ENCODE measurements at places on chromosomes 4 and X.

GRCh38 chrX:47311932-47312774 lies 58.2 kb upstream of the ZNF157 start:
- no peak for DNase-seq

DNA sequence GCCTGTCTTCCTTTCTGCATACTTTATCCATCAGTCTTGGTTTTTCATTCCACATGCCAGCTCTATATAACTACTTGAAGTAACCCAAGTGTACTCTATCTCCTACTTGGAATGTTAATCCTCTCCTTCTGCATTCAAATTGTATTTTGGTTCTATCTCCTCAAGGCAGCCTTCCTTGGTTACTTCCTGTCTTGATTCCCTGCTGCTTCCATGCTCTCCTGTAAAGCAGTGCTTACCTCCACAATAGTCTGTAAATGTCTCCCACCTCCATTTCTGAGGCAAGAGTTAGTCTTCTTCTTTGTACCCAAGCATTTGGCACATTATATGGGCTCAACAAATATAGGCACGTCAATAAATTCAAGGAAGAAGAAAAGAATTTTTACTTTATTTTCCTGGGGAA lies 298.4 kb downstream of the ARHGAP24 start:
- no peak for DNase-seq

GRCh38 chr4:123037804-123038203 lies 115.4 kb upstream of the NUDT6 start:
- DNase-seq = no peak

DNA sequence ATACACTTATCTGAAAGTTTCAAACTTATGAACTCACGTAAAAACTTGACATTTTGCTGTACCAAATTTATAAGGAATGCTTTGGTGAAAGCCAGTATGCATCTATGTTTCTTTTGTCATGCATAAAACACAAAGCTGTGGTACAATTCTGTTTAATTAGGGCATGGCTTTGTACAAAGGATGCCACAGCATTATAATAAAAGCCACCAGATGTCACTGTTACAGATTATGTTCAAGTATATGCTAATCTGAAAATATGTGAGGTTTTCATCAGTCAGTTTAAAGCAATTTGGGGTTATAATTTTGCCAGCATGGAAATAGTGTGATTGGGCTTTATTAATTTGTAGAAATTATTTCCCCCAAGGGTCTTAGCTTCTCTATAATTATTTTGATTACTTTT lies 69.0 kb downstream of the ATOH1 start:
- DNase-seq = no peak

GRCh38 chr4:31228068-31228467 lies 507.9 kb downstream of the PCDH7 start:
- DNase-seq = no peak

DNA sequence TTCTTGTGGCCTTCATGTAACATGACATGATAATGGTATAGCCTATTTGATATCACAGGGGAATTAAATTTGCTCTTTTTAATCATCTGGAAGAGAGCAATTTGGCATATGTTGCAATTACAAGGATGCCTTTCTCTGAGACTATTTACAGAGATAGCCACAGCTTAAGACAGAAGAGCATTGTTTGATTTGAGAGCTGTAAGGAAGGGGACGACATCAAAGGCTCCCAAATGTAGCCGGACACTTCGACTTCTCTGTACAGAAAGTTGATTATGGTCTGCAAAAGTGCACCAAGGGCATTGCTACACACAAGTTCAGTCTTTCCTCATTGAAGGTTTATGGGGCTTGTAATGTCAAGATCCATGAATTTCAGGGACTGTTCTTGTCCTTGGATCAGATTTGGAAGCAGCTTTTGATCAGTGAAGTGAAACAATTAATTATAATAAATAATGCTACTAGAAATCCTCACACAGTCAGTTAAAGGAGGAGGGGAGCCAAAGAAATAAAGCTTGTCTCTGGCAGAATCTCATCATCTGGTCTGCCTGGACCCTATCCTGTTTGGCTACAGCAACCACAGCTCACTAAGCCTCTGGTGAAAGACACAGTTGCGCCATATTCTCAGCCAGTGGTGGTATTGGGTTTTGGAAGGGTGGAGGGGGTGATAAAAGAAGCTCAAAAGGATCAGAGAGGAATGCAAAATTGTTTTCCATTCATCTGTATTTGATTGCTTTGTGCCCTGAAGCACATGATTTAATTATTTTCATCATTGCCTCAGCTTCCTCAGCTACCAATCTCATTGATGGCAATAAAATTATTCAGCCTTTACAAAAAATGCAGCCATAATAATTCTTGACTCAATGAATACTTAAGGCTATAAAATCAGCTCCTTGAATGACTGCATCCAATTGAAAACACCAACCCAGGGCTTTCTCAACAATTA lies 654.3 kb upstream of the LCORL start:
- no peak for DNase-seq

DNA sequence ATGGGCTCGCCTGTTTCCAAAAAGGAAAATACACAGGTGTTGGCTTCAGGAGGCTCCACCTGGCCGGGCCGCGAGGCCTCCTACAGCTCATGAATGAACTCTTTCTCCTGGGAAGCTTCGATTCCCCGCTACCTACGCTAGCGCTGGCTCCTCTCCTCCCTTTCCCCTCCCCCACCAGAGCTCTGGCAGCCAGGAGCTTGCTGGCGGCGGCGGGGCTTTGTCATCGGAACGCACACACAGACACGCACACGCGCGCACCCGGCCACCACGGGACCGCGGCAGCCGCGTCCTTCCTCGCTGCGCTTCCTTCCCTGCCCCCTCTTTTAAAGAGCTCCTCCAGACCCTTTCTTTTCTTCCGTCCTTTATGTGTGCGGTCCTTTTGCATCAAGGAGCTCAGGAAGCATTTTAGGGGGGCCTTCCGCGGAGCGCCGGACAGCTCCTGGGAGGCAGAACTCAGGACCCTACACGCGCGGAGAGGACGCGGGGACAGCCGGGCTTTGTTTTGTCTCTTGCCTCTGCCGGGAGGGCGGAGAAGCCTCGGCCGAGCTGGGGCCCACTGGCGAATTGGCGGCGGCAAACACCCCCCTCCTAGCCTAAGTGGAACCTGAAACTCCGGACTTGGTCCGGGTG lies 70.2 kb upstream of the BCOR start:
- no peak for DNase-seq

DNA sequence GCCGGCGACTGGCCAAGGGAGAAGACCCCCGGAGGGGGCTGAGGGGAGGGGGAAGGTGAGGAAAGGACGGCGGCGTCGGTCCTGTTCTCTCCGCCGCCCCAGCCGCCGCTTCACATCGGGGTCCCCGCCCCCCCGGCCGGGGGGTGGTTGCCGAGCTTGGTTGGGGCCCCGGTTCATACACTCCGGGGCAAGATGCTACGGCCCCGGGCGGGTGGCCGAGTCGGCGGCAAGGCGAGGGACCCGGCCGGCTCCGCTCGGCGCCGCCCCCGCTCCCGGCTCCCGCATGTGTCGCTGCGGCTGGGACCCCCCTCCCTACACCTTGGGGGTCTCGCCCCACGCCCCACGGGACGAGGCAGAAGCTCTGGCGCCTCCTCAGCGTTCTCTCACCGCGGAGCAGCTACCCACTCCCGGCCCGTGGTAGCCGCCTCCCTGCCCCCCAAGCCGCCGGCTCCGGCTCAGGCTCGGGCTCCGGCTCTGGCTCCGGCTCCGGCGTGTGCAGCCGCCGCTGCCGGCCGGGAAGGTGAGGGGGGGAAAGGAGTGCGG lies 461 bp downstream of the FBXW7 start:
- DNase-seq = no peak

- no peak for DNase-seq
Measured at GRCh38 chrX:111519215-111519614, 7.8 kb downstream of the SERTM2 start.

GRCh38 chr4:142203505-142203904 lies 567.1 kb downstream of the IL15 start:
- DNase-seq = no peak

DNA sequence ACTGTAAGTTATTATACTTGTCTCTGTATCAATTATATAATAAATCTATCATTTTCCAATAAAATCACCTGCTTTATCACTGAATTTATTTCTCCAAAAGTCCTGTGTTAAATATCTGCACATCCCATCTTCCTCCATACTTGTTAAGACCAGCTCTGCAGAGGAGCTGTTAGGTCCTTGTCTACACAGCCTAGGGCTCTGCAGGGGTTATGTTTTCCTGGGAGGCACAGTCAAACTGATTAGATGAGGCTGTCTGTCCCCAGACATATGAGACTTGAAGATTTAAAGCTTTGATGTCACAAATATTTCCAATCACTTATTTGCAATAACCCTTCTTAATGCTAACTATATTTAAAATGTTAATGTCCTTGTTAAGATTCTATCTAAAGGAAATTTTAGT lies 446.8 kb downstream of the TRAM1L1 start:
- no peak for DNase-seq

GRCh38 chrX:28127662-28128061 lies 146.4 kb upstream of the DCAF8L1 start:
- no peak for DNase-seq

DNA sequence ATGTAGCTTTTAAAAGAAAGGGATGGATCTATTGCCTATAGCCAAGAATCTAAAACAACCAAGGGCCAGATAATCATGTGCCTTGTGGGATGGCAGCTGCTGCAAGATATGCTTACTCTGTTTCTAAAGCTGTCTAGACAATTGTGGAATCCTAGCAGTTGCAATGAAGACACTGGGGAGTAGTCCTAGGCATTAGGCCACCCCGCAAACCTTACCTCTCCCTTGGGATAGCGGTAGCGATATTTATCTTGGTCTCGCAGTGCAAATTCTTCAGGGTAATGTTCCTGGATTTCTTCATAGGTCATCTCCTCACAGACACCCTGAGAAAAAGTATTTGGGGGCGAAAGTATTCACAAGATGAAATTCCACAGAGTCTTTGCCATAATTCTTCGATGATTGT lies 24.6 kb downstream of the TRO start:
- no peak for DNase-seq

- no peak for DNase-seq
Measured at GRCh38 chr4:184808713-184809050, 17.1 kb downstream of the ACSL1 start.

GRCh38 chrX:45143455-45143854 lies 57.2 kb downstream of the DIPK2B start:
- DNase-seq = no peak

- DNase-seq = no peak
Measured at GRCh38 chr4:89263265-89263664, 44.3 kb downstream of the GPRIN3 start.

DNA sequence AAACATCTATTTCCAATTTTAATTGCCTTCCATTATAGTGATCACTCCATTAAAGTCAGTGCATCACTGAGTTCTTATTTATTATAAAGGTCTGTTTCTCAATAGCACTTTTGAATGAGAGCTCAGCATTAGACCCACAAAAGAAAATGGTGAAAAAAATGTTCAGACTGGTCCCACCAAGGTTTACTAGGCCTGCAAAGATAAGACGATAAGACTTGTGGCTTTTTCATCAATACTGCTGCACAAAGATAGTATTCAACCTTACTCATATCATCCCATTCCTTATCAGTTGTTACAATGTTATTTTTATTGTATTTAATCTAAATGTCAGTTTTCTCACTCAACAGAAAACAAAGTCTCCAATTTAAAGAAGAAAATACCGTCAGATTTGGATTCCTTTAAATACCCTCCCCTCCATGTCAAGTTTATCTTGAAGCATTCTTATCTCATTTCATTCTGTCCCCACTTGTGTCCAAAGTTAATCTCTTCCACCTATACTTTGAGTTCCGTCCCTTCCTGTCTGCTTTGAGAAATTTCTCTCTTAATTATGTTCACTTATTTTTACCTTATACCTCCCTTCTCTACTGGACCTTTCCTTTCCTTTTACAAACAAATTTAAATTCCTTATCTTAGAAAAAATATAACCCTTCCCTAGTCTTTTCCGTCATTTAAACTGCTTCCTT lies 140.0 kb downstream of the GASK1B start:
- DNase-seq = no peak

- no peak for DNase-seq
Measured at GRCh38 chr4:187414716-187415115, 580.9 kb upstream of the ZFP42 start.

- DNase-seq = no peak
Measured at GRCh38 chrX:97367125-97367524, 483.4 kb downstream of the RPA4 start.

DNA sequence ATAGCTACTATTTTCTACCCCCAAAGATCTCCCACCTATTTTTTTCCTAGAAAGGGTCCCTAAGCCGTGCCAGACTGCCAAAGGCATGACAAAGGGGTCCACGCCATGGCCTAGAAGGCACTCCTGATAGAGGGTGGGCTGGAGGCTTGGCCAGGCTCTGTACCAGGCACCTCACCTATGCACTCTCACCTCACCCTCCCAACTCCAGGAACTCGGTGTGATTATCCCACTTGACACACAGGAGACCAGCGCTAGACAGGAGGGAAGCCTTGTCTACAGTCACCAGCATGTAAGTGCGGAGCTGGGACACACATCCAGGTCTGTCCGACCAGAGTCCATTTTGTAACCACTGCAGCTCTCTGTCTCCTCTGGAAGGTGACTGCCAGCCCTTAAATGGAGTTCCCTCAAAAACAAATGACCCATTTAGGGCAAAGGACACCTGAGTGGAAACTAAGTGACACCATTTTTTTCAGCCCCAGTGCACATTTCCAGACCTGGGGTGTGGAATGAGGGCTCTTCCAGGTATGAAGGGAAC lies 106.4 kb downstream of the RTL5 start:
- no peak for DNase-seq

- no peak for DNase-seq
Measured at GRCh38 chr4:185892165-185892564, 80.2 kb upstream of the SORBS2 start.

GRCh38 chr4:24594887-24595286 lies 10.5 kb upstream of the DHX15 start:
- no peak for DNase-seq

- DNase-seq = no peak
Measured at GRCh38 chr4:178463747-178464146, 1021.5 kb upstream of the AGA start.

- DNase-seq = no peak
Measured at GRCh38 chr4:38390969-38391545, 272.9 kb upstream of the KLF3 start.

DNA sequence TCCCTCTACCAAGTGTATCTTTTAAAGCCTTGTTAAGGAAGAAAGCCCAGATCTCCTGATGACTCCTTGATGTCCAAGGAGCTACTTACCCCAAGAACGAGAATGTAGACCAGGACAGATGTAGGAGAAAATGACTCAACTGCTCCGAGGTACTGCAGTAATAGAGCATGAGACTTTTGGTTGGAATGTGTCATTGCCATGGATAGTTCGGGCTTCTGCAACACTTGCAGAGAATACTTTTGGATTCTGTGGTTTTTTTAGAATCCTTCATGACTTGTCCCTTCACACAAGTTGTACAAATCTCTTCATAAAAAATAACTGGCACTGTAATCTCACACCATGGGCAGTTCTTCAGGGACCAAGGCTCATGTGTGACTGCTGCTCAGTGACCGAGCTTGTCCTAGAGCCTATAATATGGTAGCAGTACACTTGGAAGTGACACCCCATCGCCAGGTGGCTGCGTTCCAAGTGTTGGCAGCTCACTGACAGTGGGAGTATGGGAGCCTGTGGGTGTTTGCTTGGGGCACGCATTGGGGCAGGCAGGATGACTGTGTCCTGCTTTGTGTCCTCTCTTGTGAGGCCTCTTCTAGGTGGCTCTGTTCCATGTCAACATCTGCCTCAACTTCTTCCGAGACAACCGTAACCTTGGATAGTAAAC lies 87.9 kb upstream of the WDR1 start:
- no peak for DNase-seq

GRCh38 chrX:42695800-42696358 lies 82.1 kb downstream of the PPP1R2C start:
- no peak for DNase-seq

- no peak for DNase-seq
Measured at GRCh38 chrX:103066606-103067005, 2.6 kb upstream of the BEX1 start.

- no peak for DNase-seq
Measured at GRCh38 chrX:69149466-69150280, 15.6 kb downstream of the PJA1 start.

Data from HuH-7.5 (cell line).